Activated CD4-positive, alpha-beta T cell treated with anti-CD3 and anti-CD28 coated beads, Interleukin-2, amount 10 ng/mL, durations not matched to agents 7 days and 5 days (primary cell): ENCODE measurements at places on chromosomes 2 and 18. TPM values are rescaled to one million over a fixed set of nuclear protein-coding genes. Genes with fewer than 3 reads are reported as not detected.

DNA sequence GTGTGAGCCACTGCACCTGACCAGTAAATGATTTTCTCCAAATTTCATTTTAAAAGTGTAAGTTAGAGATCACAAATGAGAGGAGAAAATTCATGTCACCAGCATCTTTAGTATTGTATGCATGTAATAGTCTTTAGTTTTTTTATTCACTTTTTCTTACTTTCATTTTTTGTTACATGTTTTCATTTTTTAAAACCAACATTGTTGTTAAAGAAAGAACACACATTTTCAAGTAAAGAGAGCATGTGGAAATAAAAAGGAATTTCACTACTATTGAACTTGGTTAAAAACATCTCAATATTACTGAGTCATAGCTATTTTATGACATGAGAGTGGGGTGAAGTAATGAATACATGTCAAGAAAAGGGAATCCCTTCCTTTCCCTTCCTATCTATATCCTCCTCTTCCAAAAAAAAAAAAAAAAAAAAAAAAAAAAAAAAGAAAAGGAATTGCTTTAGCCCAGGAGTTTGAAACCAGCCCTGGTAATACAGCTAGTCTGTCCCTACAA lies 29.1 kb upstream of the PMAIP1 start:
- H3K4me3 ChIP-seq = no peak overlapping the region
- H3K4me1 ChIP-seq = peaks cover 3% of the 10 kb centered on the region
- peaks cover 3% of the 10 kb centered on the region for H3K27me3 ChIP-seq

- no peaks in the 10 kb centered on the region for H3K27me3 ChIP-seq
- DNase-seq = no peak
- no peak overlapping the region for H3K27ac ChIP-seq
These were observed 115.8 kb upstream of the NOSTRIN start for GRCh38 chr2:168686452-168687191.

DNA sequence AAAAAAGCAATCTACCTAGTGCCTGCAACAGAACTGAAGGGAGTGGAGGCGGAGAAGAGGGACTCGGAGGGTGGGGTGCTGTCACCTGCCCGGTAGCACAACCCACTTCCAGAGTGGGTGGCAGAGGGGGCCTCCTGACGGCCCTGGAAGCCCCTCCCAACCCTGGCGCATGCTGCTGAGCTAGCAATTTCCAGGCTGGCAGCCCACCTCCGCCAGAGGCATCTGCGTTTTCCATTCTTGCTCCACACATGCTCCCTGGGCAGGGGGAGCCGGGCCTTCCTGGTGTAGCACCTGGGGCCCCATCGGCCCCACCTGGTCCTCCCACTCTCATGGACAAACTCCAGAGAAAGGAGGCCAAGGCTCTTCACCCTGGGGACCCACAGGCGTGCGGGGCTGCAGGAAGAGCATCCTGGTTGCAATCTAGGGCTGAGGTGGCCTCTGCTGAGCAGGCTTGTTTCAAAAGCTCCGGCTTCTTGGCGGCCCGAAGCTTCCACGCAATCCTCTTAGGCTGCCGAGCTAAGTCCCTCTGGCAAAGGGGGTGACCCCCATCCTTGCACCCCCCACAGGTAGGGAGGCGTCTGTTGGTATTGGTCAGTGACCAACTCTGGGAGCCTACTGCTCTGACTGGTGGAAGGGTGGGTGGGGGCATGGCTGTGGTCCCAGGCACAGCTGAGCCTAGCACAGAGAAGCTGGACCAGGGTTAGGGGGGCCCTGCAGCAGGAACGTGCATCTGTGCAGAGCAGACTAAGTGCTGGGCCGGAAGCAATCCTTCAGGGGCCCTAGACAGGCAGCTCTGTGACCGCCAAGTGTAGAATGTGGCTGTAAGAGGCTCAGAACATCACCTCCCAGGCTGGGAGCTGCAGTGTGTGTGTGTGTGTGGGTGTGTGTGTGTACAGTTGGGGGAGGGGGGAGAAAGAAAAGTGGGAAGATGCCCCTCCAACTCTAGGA lies 2.6 kb downstream of the HS6ST1 start:
- DNase-seq = peak; percentile 18
- H3K27me3 ChIP-seq = peaks cover 3% of the 10 kb centered on the region
- H3K4me3 ChIP-seq = peak overlapping the region; percentile 83

GRCh38 chr2:79872656-79873055 lies 359.8 kb downstream of the CTNNA2 start:
- no peak overlapping the region for H3K4me3 ChIP-seq
- H3K27ac ChIP-seq = no peak overlapping the region
- H3K27me3 ChIP-seq = no peaks in the 10 kb centered on the region

- no peaks in the 10 kb centered on the region for H3K36me3 ChIP-seq
These were observed 134.1 kb downstream of the FMNL2 start for GRCh38 chr2:152468899-152469692.

DNA sequence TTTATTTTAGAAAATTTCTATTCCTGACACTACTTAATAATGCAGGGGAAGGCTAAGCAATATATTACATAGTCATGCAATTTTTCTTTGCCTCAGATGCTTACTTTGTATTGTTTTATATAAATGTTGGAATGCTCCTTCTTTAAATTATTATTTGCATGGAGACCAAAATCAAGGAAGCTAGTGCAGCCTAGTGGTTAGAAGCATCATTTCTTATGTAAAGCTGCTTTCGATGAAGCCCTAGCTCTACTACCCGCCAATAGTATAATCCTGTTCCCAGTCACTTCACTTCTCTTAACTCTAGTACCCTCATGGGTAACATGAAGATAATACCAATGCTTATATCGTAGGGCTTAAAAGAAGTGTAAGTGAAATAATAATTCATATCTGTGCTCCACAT lies 198.9 kb downstream of the LRATD1 start:
- H3K36me3 ChIP-seq = no peaks in the 10 kb centered on the region
- H3K4me3 ChIP-seq = no peak overlapping the region
- H3K4me1 ChIP-seq = no peaks in the 10 kb centered on the region
- no peak overlapping the region for H3K27ac ChIP-seq

- no peaks in the 10 kb centered on the region for H3K27me3 ChIP-seq
- H3K27ac ChIP-seq = peak overlapping the region; percentile 25
- peaks cover 36% of the 10 kb centered on the region for H3K4me1 ChIP-seq
- no peaks in the 10 kb centered on the region for H3K36me3 ChIP-seq
- H3K4me3 ChIP-seq = no peak overlapping the region
- DNase-seq = no peak
These were observed 286.8 kb upstream of the TRIB2 start for GRCh38 chr2:12429779-12430406.

- H3K4me3 ChIP-seq = no peak overlapping the region
- H3K27ac ChIP-seq = no peak overlapping the region
- peaks cover 2% of the 10 kb centered on the region for H3K27me3 ChIP-seq
- H3K4me1 ChIP-seq = no peaks in the 10 kb centered on the region
- no peak for DNase-seq
- no peaks in the 10 kb centered on the region for H3K36me3 ChIP-seq
These were observed 103.5 kb upstream of the SIX2 start for GRCh38 chr2:45112750-45113149.

GRCh38 chr2:10584242-10584753 lies 105.5 kb downstream of the NOL10 start:
- no peaks in the 10 kb centered on the region for H3K27me3 ChIP-seq
- DNase-seq = no peak
- peaks cover 7% of the 10 kb centered on the region for H3K4me1 ChIP-seq
- H3K36me3 ChIP-seq = peaks cover 36% of the 10 kb centered on the region
- no peak overlapping the region for H3K4me3 ChIP-seq

GRCh38 chr2:195151711-195152110 lies 505.3 kb upstream of the SLC39A10 start:
- H3K4me3 ChIP-seq = no peak overlapping the region
- DNase-seq = no peak
- no peaks in the 10 kb centered on the region for H3K4me1 ChIP-seq

GRCh38 chr2:183371545-183371944 lies 247.3 kb downstream of the NUP35 start:
- no peak overlapping the region for H3K4me3 ChIP-seq
- no peaks in the 10 kb centered on the region for H3K27me3 ChIP-seq
- no peaks in the 10 kb centered on the region for H3K36me3 ChIP-seq
- no peak overlapping the region for H3K27ac ChIP-seq

GRCh38 chr2:188292348-188293239 lies 920 bp downstream of the GULP1 start:
- DNase-seq = no peak
- no peak overlapping the region for H3K27ac ChIP-seq
- no peaks in the 10 kb centered on the region for H3K36me3 ChIP-seq
- H3K27me3 ChIP-seq = peaks cover 41% of the 10 kb centered on the region
- H3K4me1 ChIP-seq = peaks cover 12% of the 10 kb centered on the region
- no peak overlapping the region for H3K4me3 ChIP-seq

DNA sequence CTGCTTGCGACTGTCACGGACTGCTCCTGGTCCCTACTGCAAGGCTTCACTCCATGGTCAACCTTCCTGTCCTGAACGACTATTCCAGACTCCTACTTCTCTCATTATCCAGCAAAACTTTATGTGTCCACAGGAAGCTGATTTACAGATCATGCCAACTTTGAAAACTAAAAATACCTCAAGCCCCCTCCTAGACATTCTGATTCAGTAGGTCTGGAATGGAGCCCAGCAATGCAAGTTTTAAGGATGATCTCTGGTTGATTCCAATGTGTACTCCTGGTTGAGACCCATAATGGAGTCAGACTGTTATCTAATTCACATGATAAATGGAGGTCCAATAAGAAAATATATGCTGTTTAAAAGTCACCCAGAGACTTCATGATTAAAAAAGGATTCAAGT lies 13.1 kb upstream of the LRATD1 start:
- no peaks in the 10 kb centered on the region for H3K36me3 ChIP-seq
- H3K4me3 ChIP-seq = no peak overlapping the region
- no peaks in the 10 kb centered on the region for H3K27me3 ChIP-seq
- no peak overlapping the region for H3K27ac ChIP-seq
- H3K4me1 ChIP-seq = no peaks in the 10 kb centered on the region

- no peak for DNase-seq
- peaks cover 19% of the 10 kb centered on the region for H3K4me1 ChIP-seq
- no peaks in the 10 kb centered on the region for H3K36me3 ChIP-seq
- H3K27ac ChIP-seq = peak overlapping the region; percentile 17
- H3K27me3 ChIP-seq = peaks cover 43% of the 10 kb centered on the region
These were observed 7.8 kb downstream of the AGAP1 start for GRCh38 chr2:235501673-235502031.

DNA sequence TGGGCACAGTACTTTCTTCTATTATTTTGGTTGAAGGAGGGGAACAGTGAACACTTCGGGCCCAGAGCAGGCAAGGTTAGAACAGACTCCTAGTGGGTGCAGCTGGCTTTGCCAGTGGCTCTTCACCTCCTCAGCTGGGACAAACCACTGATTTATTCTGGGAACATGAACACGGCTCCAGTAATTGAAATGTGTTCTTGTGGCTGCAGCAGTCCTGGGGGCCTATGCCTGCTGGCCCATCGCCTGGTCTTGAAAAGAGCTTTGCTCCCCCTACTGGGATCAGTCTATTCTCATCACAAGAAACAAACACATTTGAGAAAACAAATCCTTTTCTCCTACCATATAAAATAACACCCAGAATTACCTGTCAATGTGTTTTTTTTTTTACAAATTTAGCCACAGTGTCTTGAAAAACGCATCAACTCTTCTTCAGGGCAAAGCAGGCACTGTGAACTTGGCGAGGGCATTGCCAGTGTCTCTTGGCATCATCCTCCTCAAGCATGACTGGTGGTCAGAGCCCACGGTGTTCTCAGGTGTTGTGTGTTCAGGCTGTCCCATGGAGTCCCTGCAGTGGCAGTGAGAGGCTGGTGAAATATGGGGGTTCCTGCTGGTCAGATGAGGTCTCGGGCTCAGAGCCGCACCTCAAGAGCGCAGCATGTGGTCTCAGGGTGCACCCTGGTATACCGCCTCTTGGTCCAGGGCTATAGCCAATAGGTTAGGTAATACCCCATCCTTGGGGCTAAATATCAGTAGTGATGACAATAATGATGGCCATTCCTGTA lies 51.3 kb downstream of the RNF144A start:
- peaks cover 11% of the 10 kb centered on the region for H3K4me1 ChIP-seq
- H3K4me3 ChIP-seq = no peak overlapping the region
- no peak overlapping the region for H3K27ac ChIP-seq
- H3K27me3 ChIP-seq = no peaks in the 10 kb centered on the region
- no peak for DNase-seq
- H3K36me3 ChIP-seq = peaks cover 75% of the 10 kb centered on the region

DNA sequence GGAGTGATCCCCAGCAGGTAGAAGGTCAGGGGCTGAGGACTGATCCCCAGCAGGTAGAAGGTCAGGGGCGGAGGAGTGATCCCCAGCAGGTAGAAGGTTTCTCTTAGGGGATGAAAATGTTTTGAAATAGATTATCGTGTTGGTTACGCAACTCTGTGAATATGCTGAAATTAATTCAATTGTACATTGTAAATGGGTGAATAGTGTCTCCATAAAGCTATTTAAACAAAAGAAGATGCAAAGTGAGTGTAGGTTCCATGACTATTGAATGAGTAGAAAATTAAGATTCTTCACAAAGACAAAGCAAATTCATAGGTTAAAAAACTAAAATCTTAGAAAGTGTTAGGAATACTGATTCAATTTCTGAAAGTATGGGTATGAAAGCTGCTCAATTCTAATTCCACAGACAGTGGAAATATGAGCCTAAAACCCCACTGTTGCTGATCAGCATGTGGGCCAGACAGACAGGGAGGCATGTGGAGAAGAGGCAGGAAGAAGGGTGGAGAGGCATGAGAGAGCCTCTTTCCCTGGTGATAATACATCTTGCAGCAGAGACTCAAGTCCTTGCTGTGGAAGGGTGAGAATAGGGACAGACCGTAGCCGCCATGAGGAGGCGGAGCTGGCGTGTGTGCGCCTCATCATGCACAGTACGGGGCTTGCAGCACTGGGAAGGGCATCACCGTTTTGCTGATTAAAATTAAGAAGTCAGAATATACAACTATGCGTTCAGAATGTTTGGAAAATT lies 85.9 kb upstream of the NFATC1 start:
- no peak overlapping the region for H3K27ac ChIP-seq
- H3K4me1 ChIP-seq = no peaks in the 10 kb centered on the region
- DNase-seq = no peak
- no peak overlapping the region for H3K4me3 ChIP-seq

DNA sequence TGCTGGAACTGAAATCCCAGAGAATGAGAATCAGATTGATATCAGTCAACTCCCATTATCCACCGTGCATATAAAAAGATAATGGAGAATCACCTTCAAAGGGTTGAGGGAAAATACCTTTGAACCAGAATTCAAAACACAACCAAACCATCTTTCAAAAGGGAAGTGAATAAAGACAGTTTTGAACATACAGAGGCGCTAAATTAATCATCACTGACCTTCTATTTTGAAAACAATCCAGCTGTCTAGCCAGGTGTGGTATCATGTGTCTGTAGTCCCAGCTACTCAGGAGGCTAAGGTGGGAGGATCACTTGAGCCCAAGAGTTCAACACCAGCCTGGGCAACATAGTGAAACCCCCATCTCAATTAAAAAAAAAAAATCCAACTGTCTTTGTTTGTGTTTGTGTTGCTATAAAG lies 63.6 kb downstream of the TRABD2A start:
- H3K36me3 ChIP-seq = peaks cover 37% of the 10 kb centered on the region
- no peak for DNase-seq
- no peaks in the 10 kb centered on the region for H3K27me3 ChIP-seq
- peaks cover 36% of the 10 kb centered on the region for H3K4me1 ChIP-seq
- no peak overlapping the region for H3K27ac ChIP-seq

STON1 gene
- total RNA-seq = 1.9 TPM

CD8A gene
- total RNA-seq = 0.72 TPM

OTOS gene
- not detected for total RNA-seq
